Aortic smooth muscle cell (primary cell): ENCODE measurements at places on chromosomes 3 and 15. TPM values are rescaled to one million over a fixed set of nuclear protein-coding genes. Genes with fewer than 3 reads are reported as not detected.

RLBP1 gene
- not detected in 2 replicates for total RNA-seq

AGTR1 gene
- total RNA-seq: 0.37 and 0.40 TPM in 2 replicates

SERINC4 gene
- total RNA-seq: under 0.01 and 0.06 TPM in 2 replicates

STAB1 gene
- 2.5 and 6.5 TPM in 2 replicates for total RNA-seq

P2RY1 gene
- 1.2 and 1.7 TPM in 2 replicates for total RNA-seq

PAQR5 gene
- total RNA-seq: 2.1 and 36.5 TPM in 2 replicates

PCLAF gene
- 18.5 and 38.1 TPM in 2 replicates for total RNA-seq

UBE2E2 gene
- total RNA-seq: 37.3 and 44.8 TPM in 2 replicates

PRR20G gene
- not detected in 2 replicates for total RNA-seq

CFAP92 gene
- not detected in 2 replicates for total RNA-seq

AMT gene
- 1.1 and 1.5 TPM in 2 replicates for total RNA-seq

NOX5 gene
- 0.13 and 0.19 TPM in 2 replicates for total RNA-seq

GRM2 gene
- total RNA-seq: 0.12 and 0.13 TPM in 2 replicates

CHMP2B gene
- 18.5 and 23.9 TPM in 2 replicates for total RNA-seq

CMC1 gene
- 4.5 and 4.6 TPM in 2 replicates for total RNA-seq

ZCWPW2 gene
- 0.79 and 0.99 TPM in 2 replicates for total RNA-seq

TRPM1 gene
- not detected in 2 replicates for total RNA-seq

APOD gene
- 0.13 TPM in 1 of 2 replicates, not detected in the other for total RNA-seq

C15orf62 gene
- total RNA-seq: under 0.01 and 0.06 TPM in 2 replicates

PLSCR5 gene
- total RNA-seq: not detected in 2 replicates

MB21D2 gene
- total RNA-seq: 2.2 and 4.2 TPM in 2 replicates

CCR3 gene
- total RNA-seq: not detected in 2 replicates

UBL7 gene
- total RNA-seq: 29.2 and 30.1 TPM in 2 replicates

TF gene
- total RNA-seq: 0.31 and 0.53 TPM in 2 replicates

TRH gene
- not detected in 2 replicates for total RNA-seq

CHST2 gene
- total RNA-seq: 7.2 and 13.3 TPM in 2 replicates

FOXB1 gene
- not detected in 2 replicates for total RNA-seq

TM6SF1 gene
- 0.50 and 0.92 TPM in 2 replicates for total RNA-seq

SLC51A gene
- total RNA-seq: not detected in 2 replicates

ANAPC13 gene
- 98.6 and 108 TPM in 2 replicates for total RNA-seq

ALDH1L1 gene
- 3.2 and 3.3 TPM in 2 replicates for total RNA-seq

LYZL4 gene
- not detected in 2 replicates for total RNA-seq

ONECUT1 gene
- not detected in 2 replicates for total RNA-seq

PTX3 gene
- total RNA-seq: 194 and 257 TPM in 2 replicates

KNG1 gene
- total RNA-seq: not detected in 2 replicates

HMG20A gene
- 19.9 and 24.6 TPM in 2 replicates for total RNA-seq

MFGE8 gene
- total RNA-seq: 72.9 and 104 TPM in 2 replicates

THBS1 gene
- 134 and 277 TPM in 2 replicates for total RNA-seq
